ENCODE measurements at places on chromosomes 11 and 22. TPM values are rescaled to one million over a fixed set of nuclear protein-coding genes. Genes with fewer than 3 reads are reported as not detected.

The HEPHL1 gene
- not detected for total RNA-seq

The NUP50 gene
- 35.1 TPM for total RNA-seq

The POLD3 gene
- 8.3 TPM for total RNA-seq

The CRACR2B gene
- 11.6 TPM for total RNA-seq

The MAP6 gene
- total RNA-seq: 0.20 TPM

The PICALM gene
- total RNA-seq: 173 TPM

The APOBEC3H gene
- total RNA-seq: not detected

The SH3BP1 gene
- 0.40 TPM for total RNA-seq

The GGTLC3 gene
- not detected for total RNA-seq

The TANGO2 gene
- 46.8 TPM for total RNA-seq

DNA sequence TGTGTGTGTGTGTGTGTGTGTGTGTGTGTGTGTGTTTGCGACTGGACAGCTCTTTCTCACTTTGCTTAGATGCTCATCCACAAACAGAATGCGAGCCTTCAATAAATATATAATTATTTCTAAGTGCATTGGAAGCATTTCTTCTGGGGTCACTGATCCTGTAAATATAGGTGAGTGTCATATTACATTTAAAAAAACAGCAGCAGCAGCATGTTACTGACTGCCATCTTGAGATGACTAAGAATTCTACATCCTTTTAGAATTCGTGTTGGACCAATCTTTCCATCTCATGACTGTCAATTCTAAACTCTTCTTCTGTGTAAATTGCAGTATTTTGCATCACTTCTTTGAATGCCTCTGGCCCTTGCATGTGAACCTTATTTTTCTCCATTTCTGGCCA is 238.0 kb upstream of the DDI1 start:
- no peak for DNase-seq

- DNase-seq: no peak
Measured at GRCh38 chr11:102770191-102770590, 10.2 kb downstream of the MMP10 start.

DNA sequence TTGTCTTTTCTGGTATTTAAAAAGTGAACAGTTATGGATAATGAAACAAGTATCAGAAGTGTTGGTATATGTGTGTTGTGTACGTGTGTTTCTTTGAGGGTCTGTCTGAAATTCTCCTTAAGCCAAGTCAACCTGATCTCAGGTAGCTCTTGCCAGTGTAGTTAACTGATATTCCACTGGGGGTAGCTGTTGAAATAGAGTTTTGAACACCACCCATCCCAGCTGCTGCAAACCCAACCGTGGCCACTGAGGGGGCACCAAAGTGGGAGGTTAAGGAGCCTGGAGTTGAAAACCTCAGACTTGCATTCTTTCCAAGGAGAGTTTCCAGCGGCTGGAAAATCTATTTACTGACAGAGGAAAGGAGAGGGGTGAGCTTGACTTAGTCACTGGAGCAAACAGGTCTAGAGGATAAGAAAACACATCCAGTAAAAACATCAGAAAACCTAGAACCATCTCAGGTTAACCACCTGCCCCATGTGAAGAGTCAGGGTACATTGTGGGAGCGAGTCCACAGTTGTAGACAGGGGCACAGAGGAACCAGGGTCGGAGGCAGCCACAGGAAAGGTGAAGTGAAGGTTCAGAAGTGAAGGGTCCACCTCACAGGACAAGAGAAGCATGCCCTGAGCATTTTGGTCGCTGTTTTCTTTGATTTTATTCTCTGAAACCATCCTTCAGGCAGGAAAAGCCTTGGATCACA is 8.8 kb upstream of the CUL5 start:
- DNase-seq: peak; percentile 75

DNA sequence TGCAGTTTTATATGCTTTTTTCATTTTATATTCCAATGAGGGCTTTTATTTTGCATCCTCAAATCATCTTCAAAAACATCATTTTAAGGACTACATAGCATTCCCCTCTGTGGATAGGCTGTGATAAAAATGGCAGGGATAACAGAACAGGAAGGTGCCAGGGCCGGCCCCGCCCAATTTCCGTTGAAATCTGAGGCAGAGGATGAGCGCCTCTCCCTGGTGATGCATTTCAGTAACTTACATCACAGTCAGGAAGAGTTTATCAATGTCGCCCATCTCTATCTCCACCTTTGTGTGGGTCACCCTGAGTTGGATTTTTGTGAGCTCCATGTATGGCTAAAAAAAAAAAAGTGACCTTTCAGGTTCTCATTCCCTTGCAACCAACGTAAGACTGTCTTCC is 201.6 kb downstream of the DSCAML1 start:
- DNase-seq: no peak

- DNase-seq: no peak
Measured at GRCh38 chr22:47036352-47036751, 273.9 kb downstream of the TBC1D22A start.

DNA sequence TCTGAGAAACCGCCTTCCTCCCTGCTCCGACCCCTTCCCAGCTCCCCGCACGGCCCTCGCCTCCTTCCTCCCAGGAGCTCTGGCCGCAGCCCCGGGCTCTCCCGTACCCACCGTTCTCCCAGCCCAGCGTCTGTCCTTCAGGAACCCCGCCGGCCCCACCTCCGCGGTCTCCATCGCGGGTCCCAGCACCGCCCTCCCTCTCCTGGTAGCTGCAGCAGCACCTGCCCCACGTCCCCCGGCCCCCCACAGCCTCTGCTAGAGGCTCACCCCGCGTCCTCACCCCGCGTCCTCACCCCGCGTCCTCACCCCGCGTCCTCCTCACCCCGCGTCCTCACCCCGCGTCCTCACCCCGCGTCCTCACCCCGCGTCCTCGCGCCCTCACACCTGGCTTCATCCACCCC is 85.9 kb downstream of the WNT7B start:
- no peak for DNase-seq

DNA sequence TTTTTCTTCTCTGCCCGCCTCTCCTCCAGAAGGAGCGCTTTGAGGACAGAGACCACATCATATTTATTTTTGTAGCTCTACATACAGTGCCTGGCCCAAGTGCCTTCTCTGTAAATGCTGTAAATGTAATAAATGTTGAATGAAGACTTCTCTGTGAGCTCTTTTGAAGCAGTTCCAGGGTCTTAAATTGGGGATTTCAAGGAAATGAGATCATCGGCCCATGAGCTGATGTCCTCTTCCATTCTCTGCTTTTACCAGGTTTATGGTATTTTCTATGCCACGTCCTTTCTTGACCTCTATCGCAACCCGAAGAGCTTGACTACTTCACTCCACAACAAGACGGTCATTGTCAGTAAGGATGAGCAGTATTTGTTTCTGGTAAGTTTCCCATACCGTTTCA is 165.7 kb upstream of the SORL1-AS1 start:
- no peak for DNase-seq

GRCh38 chr11:7332962-7333361 is 81.3 kb downstream of the SYT9 start:
- no peak for DNase-seq

- no peak for DNase-seq
Measured at GRCh38 chr11:64262271-64263002, 11.1 kb downstream of the PLCB3 start.

GRCh38 chr11:88384004-88384668 is 46.6 kb upstream of the CTSC start:
- no peak for DNase-seq

DNA sequence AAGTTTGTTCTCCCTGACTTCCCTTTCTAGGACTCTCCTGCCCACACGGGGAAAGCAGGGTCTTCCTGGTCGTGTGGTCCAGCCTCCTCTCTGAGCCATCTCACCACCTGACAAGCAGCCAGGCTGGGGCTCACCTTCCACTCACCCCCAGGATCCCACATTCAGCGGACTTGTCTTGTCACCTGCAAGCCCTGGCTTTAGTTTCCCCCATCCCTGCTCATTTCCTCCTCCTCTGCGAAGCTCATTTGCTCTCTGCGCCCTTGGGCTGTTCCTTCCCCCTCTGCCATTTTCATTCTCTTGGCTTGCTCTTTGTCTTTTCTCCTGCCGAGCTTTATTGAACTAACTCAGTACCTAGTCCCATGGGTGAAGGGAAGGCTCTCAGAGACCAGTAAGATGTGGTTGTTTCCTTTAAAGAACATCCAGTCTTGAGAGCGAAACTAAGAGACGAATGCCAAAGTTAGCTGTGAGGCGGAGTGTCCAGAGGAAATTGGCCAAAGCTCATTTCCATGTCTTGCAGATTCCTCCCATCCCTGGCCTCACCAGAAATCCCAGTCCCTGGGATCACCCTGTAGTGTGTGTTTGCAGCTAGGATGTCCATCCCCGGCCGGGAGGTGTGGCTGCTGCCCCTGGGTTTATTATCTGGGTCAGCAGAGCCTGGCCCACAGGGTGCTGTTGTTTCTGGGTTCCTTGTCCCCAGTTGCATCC is 2.0 kb downstream of the ST14 start:
- DNase-seq: no peak

DNA sequence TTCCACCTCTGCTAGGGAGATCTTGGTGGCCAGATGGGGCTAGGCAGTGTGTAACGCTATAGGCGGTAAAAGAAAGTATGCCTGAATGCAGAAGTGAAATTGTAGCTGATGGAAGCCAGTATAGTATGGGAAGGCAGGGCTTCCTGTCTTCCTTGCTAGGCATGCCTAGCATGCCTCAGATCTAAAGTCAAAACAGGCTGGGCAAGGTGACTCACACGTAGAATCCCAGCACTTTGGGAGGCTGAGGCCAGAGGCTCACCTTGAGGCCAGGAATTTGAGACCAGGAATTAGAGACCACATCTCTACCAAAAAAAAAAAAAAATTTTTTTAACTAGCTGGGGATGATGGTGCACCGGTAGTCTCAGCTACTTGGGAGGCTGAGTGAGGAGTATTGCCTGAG is 281.7 kb upstream of the MTNR1B start:
- no peak for DNase-seq

DNA sequence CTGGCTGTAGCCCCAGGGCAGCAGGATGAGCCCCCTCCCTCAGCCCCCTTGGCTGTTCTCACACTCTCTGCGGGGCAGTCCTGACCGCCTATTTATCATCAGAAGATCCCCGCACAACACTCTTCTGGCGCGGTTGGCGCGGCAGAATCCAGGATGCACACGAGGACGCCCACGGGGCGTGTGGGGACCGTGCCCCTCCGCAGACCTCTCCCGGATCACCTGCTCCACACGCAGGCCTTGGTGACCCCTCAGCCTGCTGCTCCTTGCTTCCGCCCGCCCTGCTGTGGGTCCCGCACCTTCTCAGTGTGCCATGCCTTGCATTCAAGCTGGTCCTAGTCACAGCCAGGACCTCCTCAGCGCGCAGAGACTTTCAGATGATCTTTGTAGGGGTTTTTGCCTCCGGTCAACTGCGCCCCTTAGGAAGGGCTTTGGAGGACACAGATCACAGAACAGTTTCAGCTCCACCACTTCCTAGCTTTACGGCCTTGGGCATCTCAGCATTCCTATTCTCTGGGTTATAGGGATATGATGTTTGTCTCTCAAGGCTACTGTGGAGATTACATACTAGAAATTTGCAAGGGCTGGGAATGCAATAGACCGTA is 841 bp upstream of the TUB start:
- DNase-seq: no peak

DNA sequence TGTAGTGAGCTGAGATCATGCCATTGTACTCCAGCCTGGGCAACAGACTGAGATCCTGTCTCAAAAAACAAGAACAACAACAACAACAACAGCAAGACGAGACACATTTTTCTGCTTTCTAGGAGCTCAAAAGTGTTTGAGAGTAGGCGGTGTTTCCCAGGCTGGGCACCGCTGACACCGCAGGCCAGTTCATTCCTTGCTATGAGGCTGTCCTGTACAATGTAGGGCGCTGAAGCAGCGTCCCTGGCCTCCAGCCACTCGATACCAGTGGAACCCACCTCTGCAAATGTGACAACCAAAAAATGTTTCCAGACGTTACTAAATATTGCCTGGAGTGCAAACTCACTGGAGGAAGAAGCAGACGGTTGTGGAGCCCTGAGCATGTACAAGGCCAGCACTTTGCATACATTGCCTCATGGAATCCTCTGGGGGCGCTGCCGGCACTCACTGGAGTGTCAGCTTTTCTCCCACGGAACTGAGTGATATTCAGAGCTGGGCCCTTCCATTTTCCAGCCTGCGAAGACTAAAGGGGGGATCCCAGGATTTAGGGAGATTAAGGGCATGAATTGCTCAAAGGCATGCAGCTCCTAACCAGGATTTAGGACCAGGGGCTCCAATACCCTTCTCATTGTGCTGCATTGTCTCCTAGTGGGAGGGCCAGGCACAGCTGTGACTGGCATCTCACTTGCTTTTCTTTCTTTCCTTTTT is 5.8 kb upstream of the MIEF1 start:
- DNase-seq: peak; percentile 82

Measured in lung microvascular endothelial cell (primary cell).